ENCODE measurements at places on chromosomes 7 and 10.
A peak's percentile ranks its signal among the peaks of the same experiment; 100 is the strongest.

- DNase-seq: no peak
These were observed 209.6 kb downstream of the KIAA1217 start for GRCh38 chr10:24418532-24418931.

DNA sequence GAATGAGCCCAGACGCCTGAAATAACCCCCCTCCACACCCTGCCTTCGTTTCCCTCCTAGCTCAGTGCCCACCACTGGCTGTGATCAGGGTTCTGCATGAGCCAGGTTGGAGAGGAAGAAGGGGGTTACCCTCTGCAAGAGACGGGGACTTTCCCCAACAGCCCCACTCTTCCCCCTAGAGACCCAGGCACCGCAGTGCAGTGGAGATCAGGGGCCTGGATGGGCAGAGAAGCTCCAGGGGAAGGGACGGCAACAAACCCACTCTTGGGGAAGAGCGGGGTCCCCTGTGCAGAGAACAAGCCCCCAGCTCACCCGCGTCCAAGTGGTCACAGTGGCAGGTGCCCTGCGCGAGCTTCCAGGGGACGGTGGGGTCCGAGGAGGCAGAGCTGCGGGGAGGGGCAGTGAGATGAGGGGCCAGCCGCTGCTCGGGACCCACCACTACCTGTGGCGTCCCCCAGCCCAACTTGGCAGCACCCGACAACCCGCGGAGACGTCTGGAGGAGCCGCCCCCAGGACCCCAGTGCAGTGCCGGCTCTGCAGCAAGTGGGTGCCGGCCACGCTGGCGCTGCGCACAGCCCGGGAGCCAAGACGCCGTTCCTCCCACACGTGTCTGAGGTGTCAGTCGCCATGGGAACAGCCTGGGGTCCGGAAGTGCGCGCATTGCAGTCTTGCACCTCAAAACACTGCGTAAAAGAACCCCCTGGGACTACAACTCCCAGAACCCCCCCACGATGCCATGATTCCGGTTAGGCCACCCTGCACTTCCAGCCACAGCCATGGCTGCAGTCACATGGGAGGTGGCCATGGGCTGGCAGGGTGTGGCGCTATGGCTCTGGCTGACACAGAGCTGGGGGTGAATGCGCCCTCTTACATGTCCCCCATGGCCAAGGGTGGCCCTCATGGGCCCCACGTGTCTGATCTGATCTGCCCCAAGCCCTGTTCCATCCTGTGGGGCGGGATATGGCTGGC lies 45.8 kb upstream of the WIPI2 start:
- DNase-seq: peak; percentile 28

- DNase-seq: no peak
These were observed 995 bp upstream of the INPP5F start for GRCh38 chr10:119724593-119725516.

GRCh38 chr7:6320791-6321190 lies 48.4 kb upstream of the CYTH3 start:
- no peak for DNase-seq

DNA sequence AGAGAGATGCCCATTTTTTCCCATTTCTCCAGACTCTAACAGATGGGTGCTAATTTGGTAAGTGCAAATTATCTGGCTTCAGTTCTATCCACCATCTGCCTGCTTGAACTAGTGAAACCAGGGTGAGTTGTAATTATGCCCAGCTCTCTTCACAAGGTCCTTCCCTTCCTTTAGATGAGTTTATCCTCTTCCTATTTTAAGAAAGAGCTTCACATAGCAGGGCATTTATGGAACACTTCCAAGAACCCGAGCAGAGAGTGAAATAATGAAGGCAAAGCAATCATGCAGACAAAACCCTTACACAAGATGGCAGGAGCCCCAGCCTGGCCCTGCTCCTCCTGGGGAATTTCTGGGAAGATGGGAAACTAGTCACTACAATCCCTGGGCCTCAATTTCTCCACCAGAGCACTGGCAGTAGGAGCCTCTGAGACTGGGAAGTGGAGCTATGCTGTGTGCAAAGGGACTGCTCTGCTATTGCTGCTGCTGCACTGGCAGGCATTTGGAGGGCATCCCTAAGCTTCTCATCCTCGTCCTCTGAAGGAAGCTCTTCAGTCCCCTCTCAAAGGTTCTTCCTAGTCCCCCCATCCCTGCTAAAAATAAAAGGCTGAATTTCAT lies 33.7 kb upstream of the PLXNA4 start:
- no peak for DNase-seq

DNA sequence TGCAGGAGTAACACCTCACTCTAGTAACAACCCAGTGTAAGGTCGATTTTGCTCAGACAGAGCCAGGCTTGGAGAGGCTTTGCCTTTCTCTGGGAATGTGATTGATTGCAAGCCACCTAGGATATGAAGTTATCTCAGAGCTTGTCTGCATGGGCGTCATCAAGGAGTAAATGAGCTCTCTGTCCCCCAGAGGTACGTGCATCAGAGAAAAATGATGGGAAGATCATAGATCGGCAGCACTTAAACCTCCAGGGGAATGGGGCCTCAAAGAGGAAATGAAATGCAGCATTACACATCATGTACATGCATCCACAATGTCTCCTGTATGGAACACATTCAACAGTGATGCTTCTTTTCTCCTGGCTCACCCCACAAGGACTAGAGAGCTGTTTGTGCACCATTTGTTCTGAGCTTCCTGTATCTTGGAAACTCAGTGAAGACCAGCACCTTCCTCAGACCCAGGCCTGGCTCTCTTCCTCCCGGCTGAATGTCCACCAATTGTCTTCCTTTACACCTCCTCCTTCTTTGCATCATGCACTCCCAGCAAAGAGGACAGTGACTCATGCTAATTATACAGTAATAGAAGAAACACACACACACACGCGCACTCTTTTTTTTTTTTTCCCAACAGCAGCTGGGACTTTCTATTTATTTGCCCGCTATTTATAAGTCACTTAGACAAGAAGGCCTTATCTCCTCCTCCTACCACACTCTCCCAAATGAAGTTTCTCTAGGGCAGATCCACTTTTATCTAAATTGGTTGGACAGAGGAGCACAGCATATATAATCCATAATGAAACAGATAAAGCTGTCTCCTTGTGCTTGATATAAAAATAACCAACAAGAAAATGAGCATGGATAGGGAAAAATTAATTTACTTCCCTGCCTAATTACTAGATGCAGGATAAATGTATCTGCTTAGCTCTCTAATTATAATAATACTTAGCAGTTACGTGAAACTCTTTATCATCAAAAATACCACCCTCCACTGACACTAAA lies 990.7 kb downstream of the CCSER2 start:
- peak; percentile 9 for DNase-seq

GRCh38 chr10:119248681-119249080 lies 41.3 kb downstream of the GRK5 start:
- no peak for DNase-seq

DNA sequence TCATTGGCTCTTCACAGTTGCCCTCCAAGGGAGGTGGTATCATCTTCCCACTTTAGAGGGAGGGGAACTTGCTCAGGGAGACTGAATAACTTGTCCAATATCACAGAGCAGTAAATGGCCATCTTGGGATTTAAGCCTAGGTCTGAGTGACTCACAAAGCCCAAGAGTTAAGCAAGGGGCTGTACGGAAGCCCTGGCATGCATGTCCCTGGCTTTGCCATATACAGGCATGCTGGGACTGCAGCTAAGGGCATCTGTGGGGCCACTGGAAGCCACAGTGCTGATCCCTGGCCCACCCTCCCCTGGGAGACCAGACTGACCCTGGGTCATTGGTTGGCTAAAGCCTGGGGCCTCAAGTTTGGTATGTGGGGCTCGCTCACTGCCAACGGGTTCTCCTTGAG lies 3.1 kb downstream of the VSIR start:
- no peak for DNase-seq

- DNase-seq: no peak
These were observed 90.1 kb downstream of the CYP51A1 start for GRCh38 chr7:92044148-92044547.

DNA sequence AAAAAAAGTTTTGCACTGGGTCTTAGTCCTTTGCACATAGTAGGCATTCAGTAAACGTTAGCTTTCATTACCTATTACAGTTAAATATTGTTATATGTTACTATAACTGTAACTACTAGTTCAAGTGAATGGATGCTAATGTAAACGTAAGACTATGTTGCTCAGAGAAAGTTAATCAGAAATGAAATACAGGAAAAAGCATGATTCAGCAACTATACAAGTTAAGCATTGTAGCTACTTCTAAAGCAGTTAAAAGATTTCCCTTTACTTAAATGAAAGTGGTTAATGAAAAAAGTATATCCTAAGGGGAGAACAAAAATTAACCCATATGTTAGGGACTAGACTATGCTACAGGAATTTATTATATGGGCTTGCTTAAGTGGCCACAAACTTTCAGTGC lies 121.2 kb downstream of the SKAP2 start:
- DNase-seq: no peak

GRCh38 chr7:112266595-112267270 lies 60.2 kb downstream of the ZNF277 start:
- no peak for DNase-seq

DNA sequence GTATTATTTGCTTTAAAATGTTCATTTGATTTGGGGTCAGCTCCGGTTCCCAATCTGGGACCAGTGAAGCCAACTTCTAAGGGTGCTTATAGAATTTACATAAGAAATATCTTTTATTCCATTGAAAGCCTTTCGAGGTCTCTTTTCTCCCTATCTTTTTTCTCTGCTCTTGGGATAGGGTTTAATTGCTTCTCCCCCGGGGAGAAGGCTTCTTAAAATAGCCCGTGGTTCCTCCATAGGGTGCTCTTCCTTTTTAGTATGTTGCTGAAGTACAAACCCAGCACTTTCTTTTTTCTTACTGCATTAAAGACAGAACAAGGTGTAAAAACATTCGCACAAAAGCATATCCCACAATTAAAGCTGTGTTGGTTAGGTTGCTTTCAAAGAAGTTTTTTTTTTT lies 107.5 kb downstream of the POU6F2 start:
- DNase-seq: no peak
